Activated CD4-positive, alpha-beta T cell treated with anti-CD3 and anti-CD28 coated beads for 1 hour (primary cell): ENCODE measurements at places on chromosomes 5 and 9.

GRCh38 chr9:18759827-18760226 lies 273.2 kb downstream of the SAXO1 start:
- DNase-seq: no peak

DNA sequence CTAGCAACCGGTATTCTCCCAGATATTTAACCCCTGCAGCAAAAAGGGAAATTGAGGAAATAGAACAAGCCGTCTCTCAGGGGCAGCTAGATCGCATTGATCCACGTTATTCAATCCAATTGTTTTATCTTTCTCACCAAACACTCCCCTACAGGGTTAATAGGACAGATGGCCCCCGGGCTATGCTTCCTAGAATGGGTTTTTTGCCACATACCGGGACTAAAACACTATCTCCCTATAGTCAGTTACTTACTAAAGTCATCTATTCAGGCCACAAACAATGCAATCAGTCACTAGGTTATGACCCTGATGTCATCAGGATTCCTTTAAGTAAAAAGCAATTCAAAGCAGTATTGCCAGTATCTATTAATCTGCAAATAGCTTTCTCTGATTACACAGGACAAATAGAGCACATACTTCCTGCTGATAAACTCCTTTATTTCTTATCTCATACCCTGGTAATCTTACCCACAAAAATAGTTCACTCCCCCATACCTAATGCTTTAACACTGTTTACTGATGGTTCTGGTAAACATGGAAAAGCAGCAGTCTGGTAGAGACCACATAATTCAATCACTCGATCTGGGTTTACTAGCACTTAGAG lies 159.0 kb downstream of the CPLANE1 start:
- DNase-seq: no peak

- no peak for DNase-seq
Observed at GRCh38 chr9:131282688-131283422, 6.5 kb upstream of the FAM78A start.

DNA sequence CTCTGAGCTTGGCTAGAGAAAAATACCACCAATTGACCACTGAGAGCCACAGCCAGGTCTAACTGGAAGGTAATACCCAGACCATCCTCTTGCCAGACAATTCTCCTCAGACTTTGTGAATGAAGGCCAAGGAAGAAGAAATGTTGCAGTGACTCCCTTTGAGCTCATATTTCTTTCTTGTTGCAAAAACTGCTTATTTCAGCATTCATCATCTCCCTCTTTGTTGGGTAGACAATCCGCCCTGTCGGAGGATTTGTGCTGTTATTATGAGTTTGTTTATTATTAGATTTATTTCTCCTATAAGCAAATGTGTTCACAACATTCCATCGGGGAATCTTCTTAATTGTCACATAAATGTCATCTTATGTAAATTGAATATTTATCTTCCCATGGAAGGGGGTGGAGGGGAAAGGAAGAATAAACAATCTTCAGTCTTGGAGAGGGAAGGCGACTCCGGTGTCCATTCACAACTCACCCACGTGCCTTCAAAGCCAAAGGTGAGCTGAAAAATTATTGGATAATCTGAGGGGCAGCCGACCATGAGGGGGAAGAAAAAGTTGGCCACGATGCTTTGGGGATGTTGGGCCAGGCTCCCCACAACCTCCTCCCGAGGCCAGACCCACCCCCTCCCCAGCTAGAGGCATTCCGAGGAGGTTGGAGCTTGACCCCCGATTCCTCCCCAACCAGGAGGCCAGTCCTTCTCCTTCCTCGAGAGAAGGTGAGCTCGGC lies 1.8 kb upstream of the JADE2 start:
- DNase-seq: no peak

DNA sequence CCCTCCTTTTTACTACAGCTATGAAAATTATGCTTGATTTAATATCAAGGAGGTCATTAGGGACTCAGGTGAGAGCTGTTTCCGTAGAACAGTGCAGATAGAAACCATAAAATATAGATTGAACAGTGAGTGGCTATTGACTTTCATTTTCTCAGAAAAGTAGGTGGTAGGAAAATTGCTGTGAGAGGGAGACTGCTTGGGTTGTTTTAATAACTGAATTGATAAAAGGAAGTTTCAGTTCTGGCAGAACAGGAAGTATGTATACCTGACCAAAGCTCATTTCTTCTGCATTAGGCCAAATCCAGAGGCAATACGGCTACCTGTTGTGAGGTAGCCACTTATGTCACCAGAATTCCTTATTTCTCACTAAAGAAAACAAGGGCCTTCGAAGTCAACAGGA lies 761.7 kb upstream of the ARRDC3 start:
- no peak for DNase-seq

DNA sequence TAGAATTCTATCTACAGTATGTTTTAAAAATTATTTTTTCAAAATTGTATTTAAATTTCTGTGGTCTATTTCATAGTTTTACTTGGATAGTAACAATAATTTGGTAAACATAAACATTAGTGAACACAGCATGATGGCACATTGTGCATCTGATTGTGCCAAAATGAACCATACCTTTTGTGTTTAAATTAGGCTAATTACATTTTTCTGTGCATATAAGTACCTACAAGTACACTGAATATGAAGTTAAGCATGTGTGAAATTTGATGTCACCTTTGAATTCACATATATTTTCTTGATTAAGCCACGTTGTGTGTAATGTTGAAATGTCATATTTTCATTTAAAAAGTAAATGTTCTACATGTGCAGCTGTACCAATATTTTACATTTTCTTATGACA lies 13.4 kb downstream of the PBX3 start:
- no peak for DNase-seq

DNA sequence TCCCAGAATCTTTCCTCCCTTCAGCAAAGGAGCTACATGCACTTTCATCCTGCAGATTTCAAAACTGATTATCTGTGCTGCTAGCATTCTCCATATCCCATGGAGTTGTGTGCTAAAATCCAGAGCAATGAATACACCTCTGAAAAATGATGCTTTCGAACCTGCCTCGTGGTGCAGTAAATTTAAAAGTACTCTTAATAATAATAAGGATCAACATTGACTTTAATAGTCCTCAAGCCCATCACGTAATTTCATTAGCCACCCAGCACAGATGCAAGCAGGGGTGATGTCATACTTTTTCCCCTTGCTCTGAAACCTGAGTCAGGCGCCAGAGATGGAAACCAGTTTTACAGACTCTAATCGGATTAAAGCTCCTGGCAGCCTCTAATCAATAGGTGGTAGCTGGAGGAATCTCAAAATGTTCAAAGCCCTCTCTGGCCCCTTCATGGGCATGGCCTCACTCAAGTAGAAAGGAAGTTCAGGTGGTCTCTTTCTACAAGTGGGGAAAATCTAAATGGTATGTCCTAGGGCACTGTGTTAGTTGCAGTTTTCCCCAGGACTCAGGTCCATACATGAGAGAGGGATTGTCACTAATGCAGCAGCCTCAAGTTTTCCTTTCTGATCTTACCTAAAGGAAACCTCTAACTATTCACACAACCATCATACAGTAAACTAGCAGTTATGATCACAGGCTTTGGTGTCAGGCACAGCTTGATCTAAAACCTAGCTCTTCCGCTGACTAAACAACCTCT lies 221.6 kb upstream of the SLC30A5 start:
- no peak for DNase-seq

DNA sequence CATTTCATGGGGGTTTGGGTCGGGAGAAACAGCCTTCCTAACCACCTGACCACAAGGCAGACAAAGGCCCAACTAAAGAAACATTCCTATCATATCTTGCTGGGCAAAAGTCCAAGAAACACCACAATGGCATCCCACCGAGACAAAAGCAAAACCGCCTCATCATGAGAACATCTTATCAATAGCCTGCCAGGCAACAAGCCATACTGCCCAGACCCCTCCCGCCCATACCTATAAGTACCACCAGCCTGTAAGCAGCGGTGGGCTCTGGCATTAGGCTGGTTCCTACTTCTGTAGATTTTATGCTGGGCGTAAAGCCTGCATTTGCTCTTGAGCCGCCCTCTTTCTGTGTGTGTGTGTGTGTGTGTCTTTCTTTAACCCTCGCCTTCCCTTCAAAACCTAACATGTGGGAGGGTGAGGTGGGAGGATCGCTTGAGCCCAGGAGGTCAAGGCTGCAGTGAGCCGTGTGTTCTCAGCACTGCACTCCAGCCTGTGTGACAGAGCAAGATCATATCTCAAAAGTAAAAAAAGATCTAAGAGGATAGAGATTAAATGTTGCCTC lies 56.9 kb downstream of the PDE6A start:
- no peak for DNase-seq
